ENCODE measurements at places on chromosomes 3 and 15. TPM values are rescaled to one million over a fixed set of nuclear protein-coding genes. Genes with fewer than 3 reads are reported as not detected.

DNA sequence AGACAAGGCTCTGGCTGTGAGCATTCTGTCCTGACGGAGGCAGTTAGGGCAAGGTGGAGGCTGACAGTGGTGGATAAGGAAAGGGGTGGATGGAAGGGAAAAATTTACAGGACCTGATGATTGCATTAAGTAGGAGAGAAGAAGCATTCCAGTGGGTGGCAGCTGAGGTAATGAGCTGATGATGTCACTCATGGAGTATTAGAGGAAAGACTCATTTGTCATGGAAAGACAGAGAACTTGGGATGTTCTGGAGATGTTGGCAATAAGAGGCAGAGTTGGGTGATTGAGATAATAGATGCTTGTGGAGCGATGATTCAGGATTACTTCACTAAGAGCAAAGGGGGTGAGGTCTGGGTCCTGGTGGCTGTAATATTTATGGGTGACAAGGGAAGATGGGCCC, 63.6 kb upstream of the SCN5A start:
- H3K36me3 ChIP-seq: no peaks in the 10 kb centered on the region
- H3K4me1 ChIP-seq: no peaks in the 10 kb centered on the region
- H3K27me3 ChIP-seq: peaks cover 23% of the 10 kb centered on the region
- H3K4me3 ChIP-seq: no peak overlapping the region

The LIPH gene
- total RNA-seq: 0.07 TPM

GRCh38 chr3:120470870-120471269, 20.1 kb upstream of the FSTL1 start:
- DNase-seq: no peak
- peak overlapping the region; percentile 83 for H3K27ac ChIP-seq
- peaks cover 23% of the 10 kb centered on the region for H3K4me1 ChIP-seq
- H3K4me3 ChIP-seq: no peak overlapping the region

The CPNE9 gene
- total RNA-seq: not detected

The PLSCR5 gene
- total RNA-seq: not detected

- no peak for DNase-seq
- H3K27me3 ChIP-seq: no peaks in the 10 kb centered on the region
- no peaks in the 10 kb centered on the region for H3K4me1 ChIP-seq
- no peak overlapping the region for H3K27ac ChIP-seq
- H3K36me3 ChIP-seq: no peaks in the 10 kb centered on the region
These were observed 80.6 kb downstream of the OCA2 start for GRCh38 chr15:28018291-28019044.

GRCh38 chr3:125262161-125262560, 49.6 kb upstream of the SLC12A8 start:
- DNase-seq: no peak
- H3K27me3 ChIP-seq: no peaks in the 10 kb centered on the region

- no peak overlapping the region for H3K27ac ChIP-seq
- H3K27me3 ChIP-seq: no peaks in the 10 kb centered on the region
- DNase-seq: peak; percentile 28
- no peaks in the 10 kb centered on the region for H3K36me3 ChIP-seq
- no peaks in the 10 kb centered on the region for H3K4me1 ChIP-seq
These were observed 243.6 kb downstream of the ATP8B4 start for GRCh38 chr15:49875392-49875791.

The FGD5 gene
- total RNA-seq: not detected

DNA sequence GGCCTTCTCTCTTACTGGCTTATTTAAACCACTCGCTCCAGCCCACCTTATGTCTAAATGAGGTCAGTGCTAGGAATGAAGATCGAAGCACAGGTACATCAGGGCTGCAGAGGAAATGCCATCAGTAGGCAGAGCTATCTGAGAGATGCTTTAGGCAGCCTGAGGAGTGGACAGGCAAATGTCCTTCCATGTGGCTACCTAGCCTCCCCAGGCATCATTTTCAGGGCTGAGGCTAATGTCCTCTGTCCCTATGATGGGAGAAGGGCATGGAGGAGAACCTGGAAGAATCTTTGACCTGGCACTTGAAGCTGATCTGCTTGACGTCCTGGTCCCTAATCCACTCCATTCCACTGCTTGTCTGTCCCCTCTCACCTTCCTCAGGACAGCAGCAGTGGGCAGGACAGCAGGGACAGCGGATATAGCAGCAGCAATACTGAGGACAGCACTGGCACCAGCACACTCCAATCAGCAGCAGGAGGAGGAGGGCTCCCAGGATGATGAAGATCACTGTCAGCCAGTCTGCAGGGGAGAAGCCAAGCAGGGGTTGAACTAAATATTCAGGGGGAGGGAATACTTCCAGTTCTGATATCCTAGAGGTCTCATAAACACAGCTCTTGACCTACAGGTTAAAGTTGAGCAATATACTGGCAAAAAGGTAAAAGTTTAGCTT, 21.0 kb downstream of the ILDR1 start:
- no peak overlapping the region for H3K4me3 ChIP-seq
- no peak overlapping the region for H3K27ac ChIP-seq
- peaks cover 21% of the 10 kb centered on the region for H3K4me1 ChIP-seq
- no peaks in the 10 kb centered on the region for H3K27me3 ChIP-seq

The TTC23 gene
- 15.1 TPM for total RNA-seq

The OR5K1 gene
- total RNA-seq: not detected

GRCh38 chr3:12839156-12839946, 2.0 kb downstream of the RPL32 start:
- H3K27ac ChIP-seq: peak overlapping the region; percentile 100
- H3K4me1 ChIP-seq: peaks cover 23% of the 10 kb centered on the region
- no peak for DNase-seq
- peak overlapping the region; percentile 96 for H3K4me3 ChIP-seq

- H3K27me3 ChIP-seq: no peaks in the 10 kb centered on the region
- H3K27ac ChIP-seq: no peak overlapping the region
- no peaks in the 10 kb centered on the region for H3K4me1 ChIP-seq
- H3K4me3 ChIP-seq: no peak overlapping the region
These were observed 36.8 kb upstream of the TSPAN3 start for GRCh38 chr15:77107531-77108355.
